Stimulated activated CD4-positive, alpha-beta T cell treated with anti-CD3 and anti-CD28 coated beads, Interleukin-15, amount 100 ng/mL, for 1 hour (primary cell): ENCODE measurements at places on chromosomes 6 and 20.

DNA sequence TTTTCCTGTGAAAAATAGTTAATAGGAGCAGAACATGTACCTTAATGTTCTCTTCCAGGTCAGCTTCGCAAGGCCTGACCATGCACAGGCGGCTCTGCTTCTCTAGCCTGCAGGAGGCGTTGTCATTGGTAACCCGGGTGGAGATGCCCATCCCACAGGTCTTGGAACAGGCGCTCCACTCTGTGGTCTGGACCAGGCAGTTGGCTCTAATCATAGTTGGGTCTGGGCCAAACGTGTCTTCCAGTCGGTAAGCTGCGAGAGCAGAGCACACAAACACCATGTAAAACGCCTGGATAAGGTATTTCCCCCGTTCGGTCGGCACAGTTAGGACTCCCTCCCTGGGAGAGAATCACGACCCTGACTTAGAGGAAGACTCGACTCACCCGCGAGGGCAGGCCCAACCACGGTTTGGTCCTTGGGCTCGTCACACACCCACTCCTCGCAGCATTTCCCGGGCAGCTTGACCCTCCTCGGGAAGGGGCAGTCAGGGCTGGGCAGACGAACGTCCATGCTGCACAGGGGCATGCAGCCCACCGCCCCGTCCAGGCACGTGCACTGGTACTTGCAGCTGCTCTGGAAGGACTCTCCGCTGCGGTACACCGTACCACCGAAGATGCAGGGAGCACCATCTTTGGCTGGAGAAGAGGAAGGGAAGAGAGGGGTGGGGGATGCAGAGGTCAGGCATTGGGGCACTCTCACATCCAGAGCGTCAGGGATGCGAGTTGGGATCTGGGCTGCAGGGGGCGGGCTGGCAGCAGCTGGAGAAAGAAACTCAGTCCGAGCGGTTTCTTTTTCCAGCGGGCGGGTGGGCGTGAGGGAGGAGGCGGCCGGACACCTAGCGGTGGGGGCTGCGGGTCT, 1.0 kb downstream of the CCN2 start:
- DNase-seq = no peak

GRCh38 chr20:9926476-9926875, 87.6 kb upstream of the PAK5 start:
- no peak for DNase-seq

GRCh38 chr6:157434349-157435033, 53.5 kb downstream of the ZDHHC14 start:
- DNase-seq = no peak

DNA sequence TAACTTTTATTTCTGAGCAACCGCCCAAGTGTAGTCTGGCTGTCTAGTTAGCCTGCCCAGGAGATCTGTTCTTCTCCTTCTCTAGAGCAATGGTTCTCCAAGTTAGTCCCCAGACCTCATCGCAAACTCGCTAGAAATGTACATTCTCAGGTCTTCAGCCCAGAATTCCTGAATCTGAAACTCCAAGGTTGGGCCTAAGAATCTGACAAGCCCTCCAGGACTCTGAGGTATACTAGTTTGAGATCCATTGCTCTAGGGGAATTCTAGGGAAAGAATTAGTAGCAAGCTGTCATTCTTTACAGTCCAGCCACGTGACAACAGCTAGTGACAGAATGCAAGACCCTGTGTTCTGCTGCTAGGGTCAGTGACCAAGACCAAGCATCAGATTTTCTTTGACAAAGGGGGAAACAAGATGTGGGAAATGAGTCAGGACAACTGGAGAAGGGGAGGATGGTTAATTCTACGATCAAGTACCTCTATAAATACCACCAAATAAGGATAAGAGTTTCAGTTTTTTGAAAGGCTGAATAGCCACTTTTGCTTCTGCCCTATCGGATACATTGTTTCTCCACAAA, 5.8 kb downstream of the UBE2V1 start:
- no peak for DNase-seq

GRCh38 chr6:63806573-63806913, 170.9 kb downstream of the PHF3 start:
- DNase-seq = no peak

- no peak for DNase-seq
These were observed 46.7 kb upstream of the EPB41L1 start for GRCh38 chr20:36107881-36108280.

GRCh38 chr20:20188647-20189046, 136.3 kb downstream of the CFAP61 start:
- DNase-seq = no peak

GRCh38 chr6:167577891-167578361, 248.8 kb upstream of the AFDN start:
- no peak for DNase-seq

- DNase-seq = no peak
These were observed 128.8 kb downstream of the CDH26 start for GRCh38 chr20:60086821-60087562.

DNA sequence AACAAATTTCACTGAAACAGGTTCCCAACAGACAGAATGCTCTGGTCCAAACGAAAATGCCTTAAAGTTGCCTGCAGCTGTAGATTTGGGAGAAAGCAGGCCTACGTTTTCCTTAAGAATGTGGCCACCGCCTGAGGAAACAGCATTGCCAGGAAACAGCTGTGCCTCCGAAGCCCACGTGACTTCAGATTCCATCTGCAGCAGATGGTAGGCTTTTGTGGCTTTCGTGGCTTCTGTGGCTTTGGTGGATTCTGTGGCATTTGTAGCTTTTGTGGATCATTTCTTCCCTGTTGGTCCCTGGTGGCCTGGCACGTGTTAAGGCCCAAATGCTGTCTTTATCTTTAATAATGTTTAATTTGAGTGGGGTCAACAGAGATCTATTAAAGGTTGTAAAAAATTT, 222.9 kb downstream of the TTLL2 start:
- DNase-seq = no peak
